ENCODE measurements at places on chromosomes 5 and 9. TPM values are rescaled to one million over a fixed set of nuclear protein-coding genes. Genes with fewer than 3 reads are reported as not detected.

DNA sequence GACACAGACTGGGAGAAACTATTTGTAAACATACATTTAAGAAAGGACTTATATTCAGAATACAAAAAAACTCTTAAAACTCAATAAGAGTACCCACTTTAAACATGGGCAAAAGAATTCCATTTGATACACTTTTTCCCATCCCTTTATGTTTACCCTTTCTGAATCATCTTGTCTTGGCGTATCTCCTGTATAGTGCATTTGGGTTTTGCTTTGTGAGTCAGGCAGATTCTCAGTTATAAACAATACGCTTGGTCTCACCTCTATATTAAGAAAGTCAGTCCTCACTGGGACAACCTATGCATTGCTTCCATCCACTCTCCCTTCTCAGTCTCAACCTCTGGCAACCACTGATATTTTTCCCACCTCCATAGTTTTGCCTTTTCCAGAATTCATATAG is 27.3 kb upstream of the ADAMTS6 start:
- DNase-seq = no peak

GRCh38 chr9:99391937-99392594 is 170.0 kb downstream of the SEC61B start:
- DNase-seq = no peak

The SPINK13 gene
- total RNA-seq = not detected

GRCh38 chr9:99463131-99463530 is 241.0 kb downstream of the SEC61B start:
- no peak for DNase-seq

DNA sequence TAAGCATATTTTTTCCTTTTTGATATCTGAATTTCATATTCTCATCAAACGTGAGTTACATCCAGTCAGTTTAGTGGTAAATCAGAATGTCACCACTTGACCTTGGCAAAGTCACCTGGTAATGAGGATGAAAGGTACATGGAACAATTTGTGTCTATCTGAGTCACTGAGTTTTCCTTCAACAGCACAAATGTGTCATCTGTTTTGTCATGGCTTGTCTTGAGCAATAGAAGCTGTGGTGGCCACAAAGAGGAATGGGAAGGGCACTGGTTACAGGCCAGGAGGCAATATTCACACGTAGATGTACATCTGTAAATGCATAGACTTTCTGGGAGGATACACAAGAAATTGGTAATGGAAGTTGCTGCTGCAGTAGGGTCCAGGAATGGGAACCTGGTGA is 8.4 kb upstream of the ZNF474 start:
- DNase-seq = no peak

- no peak for DNase-seq
Observed at GRCh38 chr5:42570966-42571960, 148.0 kb downstream of the GHR start.

- DNase-seq = no peak
Observed at GRCh38 chr5:84724683-84725082, 340.0 kb upstream of the EDIL3 start.
